Right kidney (tissue), 9 donors: ENCODE measurements at places on chromosomes 3 and 15.

- no peak for DNase-seq
These were observed 524.8 kb downstream of the TUSC7 start for GRCh38 chr3:117234331-117234730.

GRCh38 chr15:35427091-35427490 lies 118.9 kb downstream of the DPH6 start:
- DNase-seq = no peak

GRCh38 chr3:98839846-98840245 lies 61.6 kb downstream of the DCBLD2 start:
- DNase-seq = no peak

DNA sequence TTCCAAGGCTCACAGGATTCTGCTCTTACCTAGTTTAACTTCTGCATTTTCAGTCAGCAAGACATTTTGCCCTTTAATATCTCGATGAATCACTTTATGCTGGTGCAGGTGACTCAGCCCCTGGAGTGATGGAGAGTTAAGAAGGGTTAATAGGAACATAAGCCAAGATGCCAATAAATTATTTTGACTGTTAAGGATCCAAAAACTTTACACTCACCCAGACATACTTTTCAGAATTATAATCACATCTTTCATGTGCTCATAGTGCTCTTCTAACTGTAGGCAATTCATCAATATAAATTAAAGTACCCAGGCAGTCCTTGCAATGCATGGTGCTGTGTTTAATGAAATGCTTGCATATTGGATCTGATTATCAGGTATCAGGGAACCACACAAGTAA lies 164.1 kb upstream of the SLC2A2 start:
- DNase-seq = no peak

- no peak for DNase-seq
These were observed 31.9 kb upstream of the IGF1R start for GRCh38 chr15:98616397-98616796.
